ENCODE measurements at places on chromosomes 16 and 17. TPM values are rescaled to one million over a fixed set of nuclear protein-coding genes. Genes with fewer than 3 reads are reported as not detected.

SLC4A1 gene
- 4.0 TPM for total RNA-seq

PRR35 gene
- total RNA-seq = not detected

ABCC3 gene
- total RNA-seq = 1.9 TPM

TMEM208 gene
- 16.3 TPM for total RNA-seq

ERN2 gene
- not detected for total RNA-seq

NEUROD2 gene
- 0.08 TPM for total RNA-seq

GRCh38 chr16:71851746-71852145 is 6.0 kb downstream of the ATXN1L start:
- no peak for DNase-seq

DNA sequence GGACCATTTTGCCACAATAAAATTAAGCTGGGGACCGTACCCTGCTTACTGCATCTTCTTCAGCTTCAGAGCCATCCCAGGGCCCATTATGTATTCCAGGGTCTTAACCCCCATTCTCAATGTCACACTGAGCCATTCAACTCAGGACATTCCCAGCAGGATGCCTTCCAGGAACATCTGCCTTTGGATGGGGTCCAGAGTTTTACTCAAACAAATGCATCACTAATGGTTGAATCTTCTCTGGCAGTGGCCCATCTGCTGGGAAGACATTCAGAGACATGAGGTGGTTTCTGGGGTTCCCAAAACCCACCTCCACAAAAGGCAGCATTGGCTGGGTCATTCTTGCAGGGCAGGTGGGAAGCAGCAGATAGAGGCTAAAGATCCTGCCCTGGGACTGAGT is 3.4 kb upstream of the SEC14L5 start:
- no peak for DNase-seq

GRCh38 chr17:33933576-33933975 is 321.5 kb upstream of the CCL2 start:
- no peak for DNase-seq

DNA sequence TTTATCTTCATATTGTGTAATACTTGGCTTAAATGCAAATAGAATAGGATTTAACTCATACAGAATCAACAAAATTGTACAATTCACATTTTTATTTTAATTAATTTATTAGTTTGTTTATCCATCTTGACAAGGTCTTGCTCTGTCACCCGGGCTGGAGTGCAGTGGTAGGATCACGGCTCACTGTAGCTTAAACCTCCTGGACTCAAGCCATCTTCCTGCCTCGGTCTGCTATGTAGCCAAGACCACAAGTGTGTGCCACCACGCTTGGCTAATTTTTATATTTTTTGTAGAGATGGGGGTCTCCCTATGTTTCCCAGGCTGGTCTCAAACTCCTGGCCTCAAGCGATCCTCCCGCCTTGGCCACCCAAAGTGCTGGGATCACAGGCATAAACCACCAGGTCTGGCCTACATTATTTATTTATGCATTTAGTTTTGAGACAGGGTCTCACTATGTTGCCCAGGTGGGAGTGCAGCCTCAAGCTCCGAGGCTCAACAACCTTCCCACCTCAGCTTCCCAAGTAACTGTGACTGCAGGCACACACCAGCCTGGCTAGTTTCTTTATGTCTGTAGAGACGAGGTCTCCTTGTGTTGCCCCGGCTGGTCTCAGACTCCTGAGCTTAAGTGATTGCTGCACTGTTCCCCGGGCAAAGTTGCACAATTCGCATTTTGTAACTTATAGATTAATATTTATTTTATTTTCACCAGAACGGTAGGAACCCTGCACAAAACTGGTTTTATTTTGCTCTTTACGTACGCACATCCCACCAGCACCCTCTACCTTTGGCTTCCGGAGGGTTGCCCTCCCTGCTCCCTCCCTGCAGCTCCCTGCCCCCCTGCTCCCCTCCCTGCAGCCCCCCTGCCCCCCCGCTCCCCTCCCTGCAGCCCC is 4.9 kb downstream of the DPEP1 start:
- DNase-seq = no peak

GRCh38 chr17:81871387-81872230 is 472 bp upstream of the ARHGDIA start:
- peak; percentile 97 for DNase-seq

- DNase-seq = no peak
Observed at GRCh38 chr17:1997289-1997926, 27.7 kb downstream of the RTN4RL1 start.

- DNase-seq = no peak
Observed at GRCh38 chr16:88655733-88656281, 5.0 kb upstream of the CYBA start.

GRCh38 chr16:4529085-4530060 is 9.2 kb downstream of the CDIP1 start:
- no peak for DNase-seq

DNA sequence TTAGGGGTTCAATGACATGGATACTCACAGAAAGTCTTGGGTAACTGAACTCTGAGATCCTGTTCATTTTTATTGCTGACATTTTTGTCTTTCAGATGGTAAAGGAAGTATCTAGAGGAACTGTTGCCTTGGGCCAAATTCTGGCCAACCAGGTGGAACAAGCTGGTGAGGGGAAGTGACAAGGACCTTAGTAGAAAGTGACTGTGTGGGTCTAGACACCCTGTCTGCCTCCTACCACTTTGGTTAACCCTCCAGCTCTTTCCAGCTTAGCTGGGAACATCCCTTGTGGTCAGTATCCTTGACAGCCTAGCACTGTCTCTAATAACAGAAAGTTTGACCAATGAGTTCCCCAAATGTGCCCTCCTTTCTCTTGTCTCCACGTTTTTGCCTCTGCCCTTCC is 28.8 kb upstream of the PRKCB start:
- DNase-seq = no peak

GRCh38 chr17:77011173-77012011 is 129.4 kb upstream of the SEC14L1 start:
- no peak for DNase-seq

- DNase-seq = no peak
Observed at GRCh38 chr17:73189417-73190099, 3.3 kb upstream of the COG1 start.

DNA sequence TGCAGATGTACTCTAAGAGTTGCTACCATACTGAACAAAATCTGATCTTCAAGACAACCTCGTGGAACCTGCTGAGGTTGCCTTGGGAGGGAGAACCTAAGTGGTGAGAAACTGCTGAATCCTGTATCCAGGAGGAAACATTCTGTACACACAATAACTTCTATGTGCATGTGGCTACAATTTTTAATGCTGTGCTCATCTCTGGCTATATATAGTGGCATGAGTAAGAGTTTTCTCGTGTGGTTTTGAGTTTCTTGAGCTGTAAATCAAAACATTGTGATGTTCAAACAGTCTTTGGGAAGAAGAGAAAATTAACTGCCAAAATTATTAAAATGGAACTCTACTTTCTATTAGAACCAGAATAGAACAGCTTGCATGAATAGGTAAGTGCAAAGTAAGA is 206.8 kb downstream of the CA10 start:
- DNase-seq = no peak
